ENCODE measurements at places on chromosomes 1 and 21.
A peak's percentile ranks its signal among the peaks of the same experiment; 100 is the strongest.

- DNase-seq = no peak
Measured at GRCh38 chr1:164726235-164726634, 167.3 kb downstream of the PBX1 start.

DNA sequence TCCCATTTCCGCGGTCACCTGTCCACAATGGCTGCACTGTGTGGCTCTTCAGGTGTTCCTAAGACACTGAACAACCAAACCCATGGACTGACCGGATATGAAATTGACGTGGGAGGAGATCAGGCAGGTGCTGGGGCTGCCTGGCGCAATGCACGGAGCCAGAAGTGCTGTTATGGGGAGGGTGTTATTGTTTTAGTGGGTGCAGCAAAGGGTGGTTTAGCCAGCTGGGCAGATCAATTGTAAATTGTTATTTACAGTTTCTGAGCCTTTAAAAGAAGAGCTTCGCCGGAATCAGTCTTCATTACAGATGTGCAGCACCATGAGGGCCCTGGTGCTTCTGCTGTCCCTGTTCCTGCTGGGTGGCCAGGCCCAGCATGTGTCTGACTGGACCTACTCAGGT is at the start of gene CA6:
TSS of gene CA6 (plus strand) at position 301 of the 400 bp plus-strand sequence. CDS start at position 320, 19 bp downstream.
- DNase-seq = no peak

DNA sequence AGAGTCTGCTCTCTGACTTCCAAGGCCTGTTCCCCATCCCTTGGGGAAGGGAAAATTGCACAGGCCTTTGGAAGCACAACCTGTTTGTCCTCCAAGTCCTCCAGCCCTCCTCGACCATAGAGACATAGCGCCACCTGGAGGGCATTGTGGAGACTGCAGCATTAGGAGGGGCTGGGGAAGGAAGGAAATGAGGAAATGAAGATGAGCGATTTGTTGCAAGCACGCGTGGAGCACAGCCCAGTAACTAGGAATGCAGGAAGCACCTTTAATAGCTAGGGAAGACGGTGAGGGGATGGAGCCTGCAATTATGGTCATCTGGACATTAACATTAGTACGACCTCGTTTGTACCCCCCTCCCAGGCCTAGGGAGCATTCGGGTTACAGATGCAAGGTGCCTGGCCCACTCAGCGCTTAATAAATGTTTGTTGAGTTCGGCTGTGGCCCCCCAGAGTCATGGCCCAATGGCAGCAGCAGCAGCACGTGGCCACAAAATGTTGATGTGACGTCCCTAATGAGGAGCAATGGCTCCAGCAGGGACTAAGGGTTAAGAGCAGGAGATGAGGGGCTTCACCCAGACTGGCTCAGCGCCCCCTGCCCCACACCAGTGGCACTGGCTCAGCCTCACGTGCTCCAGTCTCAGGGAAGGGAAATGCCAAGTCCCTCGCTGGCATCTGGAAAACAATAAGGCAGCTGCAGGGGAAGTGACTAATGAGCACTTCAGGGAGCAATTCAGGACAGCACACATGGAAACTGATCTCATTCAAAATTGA is 8.0 kb upstream of the CAMK2N1 start:
- DNase-seq = peak; percentile 88

GRCh38 chr1:209983953-209984352 is 45.9 kb downstream of the SYT14 start:
- no peak for DNase-seq

GRCh38 chr1:179080866-179081686 is 794 bp upstream of the TOR3A start:
- no peak for DNase-seq

All from MG63 (cell line).